Testis (tissue), 5 donors: ENCODE measurements at places on chromosomes 11 and 22.

DNA sequence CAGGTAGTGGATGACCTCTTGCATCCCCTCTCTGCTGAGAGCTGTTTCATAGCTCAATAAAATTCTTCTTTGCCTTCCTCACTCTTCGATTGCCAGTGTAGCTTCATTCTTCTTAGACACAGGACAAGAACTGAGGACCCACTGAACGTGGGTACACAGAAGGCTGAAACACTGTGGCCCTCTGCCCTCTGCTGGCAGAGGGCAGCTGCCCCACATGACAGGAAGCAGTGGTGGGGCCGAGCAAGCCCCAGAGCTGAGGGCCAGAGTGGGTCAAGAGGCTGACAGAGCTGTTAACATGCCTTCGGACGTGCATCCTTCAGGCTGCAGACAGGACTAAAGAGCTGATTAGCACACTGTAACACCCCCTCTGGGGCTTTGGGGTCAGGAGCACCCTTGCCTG lies 15.6 kb downstream of the SMC1B start:
- DNase-seq, result no peak

DNA sequence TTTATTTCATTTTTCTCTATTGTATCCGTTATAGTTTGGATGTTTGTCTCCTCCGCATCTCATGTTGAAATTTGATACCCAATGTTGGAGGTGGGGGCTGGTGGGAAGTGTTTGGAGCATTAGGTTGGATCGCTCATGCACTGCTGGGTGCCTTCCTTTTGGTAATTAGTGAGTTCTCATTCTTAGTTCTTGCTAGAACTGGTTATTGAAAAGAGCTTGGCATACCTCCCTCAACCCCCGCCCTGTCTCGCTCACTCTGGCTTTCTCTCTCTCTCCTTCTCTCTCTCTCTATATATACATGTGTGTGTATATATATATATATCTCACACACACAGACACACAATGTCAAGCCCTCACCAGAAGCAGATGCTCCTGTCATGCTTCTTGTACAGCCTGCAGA lies 978.7 kb downstream of the DLG2 start:
- no peak for DNase-seq

GRCh38 chr11:44708009-44708408 lies 18.8 kb upstream of the TSPAN18 start:
- peak; percentile 59 for DNase-seq

DNA sequence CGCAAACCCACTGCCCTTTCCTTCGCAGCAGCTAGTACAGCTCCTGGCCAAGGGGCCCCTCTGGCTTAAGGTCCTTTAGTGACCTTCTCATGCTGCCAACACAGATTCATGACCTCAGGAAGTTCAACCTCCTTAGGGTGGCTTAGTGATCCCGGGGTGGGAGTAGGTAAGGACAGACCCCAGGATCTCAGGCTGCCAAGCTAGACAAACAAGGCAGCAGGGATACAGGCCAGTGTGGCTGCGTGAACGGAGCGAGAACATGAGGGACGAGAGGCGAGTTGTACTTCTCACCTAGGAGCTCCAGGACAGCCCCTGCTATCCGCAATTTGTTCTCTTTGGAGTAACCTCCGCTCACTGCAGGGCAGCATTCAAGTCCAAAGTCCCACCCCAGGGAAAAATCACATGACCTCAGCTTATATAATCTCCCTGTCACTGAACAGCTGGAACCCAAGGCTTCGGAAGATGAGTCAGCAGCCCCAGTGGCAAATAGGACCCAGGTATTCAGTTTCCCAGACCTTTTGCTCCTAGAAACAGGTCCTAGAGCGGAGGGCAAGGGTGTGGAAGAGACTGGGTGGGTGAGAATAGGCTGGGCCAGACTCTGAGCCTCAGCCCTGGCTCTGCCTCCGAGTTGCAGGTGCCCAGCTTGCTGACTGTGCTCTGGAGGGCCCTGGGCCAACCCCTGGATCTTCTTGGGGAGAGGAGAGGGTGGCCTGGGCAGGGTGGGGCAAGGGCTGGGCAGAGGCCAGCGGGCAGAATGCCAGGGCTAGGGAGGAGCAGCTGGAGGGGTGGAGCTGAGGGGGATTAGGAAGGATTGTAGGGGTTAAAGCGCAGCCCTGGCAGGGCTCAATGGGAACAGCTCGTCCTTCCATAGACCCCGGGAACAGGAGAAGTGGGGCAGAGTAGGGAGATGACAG lies 13.1 kb downstream of the USP2 start:
- DNase-seq, result no peak

GRCh38 chr11:107956543-107956942 lies 28.3 kb downstream of the RAB39A start:
- no peak for DNase-seq

DNA sequence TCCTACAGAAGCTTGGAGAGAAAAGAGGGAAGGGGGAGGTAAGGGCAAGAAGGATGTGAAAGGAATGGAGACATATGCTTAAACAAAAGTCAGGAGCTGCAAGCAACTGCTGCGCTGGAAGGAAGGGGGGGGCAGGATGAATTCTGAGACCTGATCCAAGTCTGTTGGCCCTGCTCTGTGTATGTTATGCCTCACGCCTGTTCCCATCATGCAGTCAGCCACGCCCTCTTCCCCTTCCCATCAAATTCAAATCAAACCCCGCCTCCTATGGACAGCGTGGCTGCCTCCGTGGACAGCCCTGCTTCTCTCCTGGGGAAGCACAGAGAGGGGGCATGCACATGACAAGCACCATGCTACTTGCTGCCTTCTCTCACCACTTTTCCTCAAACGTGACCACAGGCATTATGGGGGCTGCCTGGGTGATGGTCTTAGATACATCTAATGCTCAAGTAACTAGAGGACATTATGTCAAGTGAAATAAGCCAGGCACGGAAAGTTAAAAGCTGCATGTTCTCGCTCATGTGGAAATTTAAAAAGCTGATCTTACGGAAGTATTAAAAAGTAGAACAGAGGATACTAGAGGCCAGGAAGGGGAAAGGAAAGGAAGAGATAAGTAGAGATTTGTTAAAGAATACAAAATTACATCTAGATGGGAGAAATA lies 45.8 kb upstream of the CYP2D6 start:
- DNase-seq, result no peak

DNA sequence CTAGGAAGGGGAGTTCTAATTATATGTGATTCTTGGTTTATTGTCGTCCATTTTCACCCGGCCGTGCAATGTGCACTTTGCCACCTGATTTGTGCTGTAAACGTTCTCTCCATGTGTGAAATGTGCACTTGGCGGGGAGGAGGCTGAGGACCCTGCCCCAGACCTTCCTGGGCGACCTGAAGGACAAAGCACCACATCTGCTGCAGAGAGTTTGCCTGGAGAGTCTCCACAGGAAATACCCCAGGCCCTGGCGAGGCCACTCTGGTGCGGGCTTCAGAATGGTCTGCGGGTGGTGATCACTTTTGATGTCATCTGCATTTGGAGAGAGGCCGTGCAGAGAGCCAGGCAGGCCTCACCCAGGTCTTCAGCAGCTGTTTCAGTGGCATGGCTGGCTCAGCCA lies 224.7 kb downstream of the BRD1 start:
- no peak for DNase-seq

GRCh38 chr11:73193251-73194033 lies 24.6 kb upstream of the P2RY2 start:
- DNase-seq, result no peak

DNA sequence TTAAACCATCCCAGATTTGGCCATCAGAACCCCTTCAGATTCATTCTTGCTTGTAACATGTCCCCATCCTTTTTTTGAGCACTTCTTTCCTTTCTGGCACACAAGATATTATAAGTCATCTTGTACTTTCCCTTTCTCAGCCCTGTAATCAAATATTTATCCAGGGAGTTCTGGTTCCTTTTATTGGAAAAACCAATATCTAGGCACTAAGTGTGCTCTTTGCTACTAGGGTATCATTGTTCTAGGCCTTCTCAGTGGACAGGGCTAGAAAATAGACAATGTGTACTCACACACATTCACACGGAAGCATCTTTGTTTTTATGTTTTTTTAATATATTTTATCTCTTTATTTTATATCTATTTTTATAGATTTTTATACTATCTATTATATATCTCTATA lies 47.3 kb downstream of the ARL14EP start:
- DNase-seq, result no peak

DNA sequence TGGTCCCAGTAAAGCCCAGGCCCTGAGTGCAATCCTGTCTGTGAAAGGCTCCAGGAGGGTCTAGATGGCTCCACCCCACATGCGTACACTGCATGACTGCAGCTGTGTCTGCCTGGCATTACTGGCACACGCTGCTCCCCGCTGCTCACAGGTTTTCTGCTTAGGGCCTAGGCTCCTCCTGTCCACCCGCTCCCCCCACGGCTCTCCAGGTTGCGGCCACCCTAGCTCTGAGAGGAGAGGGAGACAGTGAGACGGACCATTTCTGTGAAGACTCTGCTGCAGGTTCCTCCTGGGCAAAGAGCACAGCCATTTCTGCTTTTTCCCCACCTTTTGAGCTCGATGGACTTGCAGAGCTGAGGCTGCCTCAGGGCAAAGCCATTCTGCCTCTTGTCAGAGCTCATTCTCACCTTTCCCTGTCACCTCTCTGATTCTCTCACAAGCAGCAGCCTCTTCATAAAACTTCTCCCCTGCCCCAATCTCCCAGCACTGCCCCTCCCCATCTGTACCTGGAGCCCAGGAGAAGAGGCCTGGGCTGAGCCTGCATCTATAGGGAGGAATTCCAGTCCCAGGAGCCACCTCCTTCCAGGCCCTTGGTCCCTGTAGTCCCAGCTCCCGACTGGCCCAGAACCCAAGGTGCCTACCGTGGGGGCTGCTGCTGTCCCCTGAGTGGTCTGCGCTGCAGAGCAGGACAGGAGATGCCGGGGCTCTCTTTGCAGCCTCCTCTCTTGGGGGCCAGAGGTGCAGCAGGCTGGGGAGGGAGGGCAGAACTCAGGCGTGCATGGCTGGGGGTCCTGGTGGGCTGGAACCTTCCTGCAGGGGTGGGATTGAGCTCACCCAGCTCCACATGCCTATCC lies 433.7 kb upstream of the B3GAT1 start:
- no peak for DNase-seq

- peak; percentile 39 for DNase-seq
These were observed 74.0 kb upstream of the TCF20 start for GRCh38 chr22:42344361-42344905.

DNA sequence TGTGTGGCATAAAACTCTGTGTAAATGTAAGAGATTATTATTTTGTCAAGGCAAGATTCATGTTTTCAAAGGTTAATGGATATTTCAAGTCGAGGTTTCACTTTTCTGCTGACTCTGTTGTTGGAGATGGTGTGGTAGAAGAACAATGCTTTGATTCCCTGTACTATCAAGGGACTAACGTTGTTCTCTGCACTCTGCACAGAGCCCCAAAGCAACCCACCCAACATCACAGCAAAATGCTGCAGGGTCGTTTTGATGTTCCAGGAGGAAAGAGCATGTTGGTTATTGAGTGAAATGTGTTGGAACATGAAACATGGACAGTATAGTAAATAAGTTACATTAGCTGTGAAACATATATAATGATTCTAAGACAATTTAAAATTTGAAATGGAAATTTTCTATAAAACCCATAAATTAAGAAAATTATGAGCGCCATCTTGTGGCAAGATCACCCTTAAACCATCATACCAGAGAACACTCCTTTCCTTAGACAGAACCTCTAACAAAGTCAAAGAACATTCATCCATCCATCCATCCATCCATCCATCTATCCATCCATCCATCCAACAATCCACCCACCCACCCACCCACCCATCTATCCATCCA lies 164.4 kb upstream of the ZBED5 start:
- no peak for DNase-seq

- DNase-seq, result no peak
These were observed 11.4 kb upstream of the ADSL start for GRCh38 chr22:40334899-40335298.

DNA sequence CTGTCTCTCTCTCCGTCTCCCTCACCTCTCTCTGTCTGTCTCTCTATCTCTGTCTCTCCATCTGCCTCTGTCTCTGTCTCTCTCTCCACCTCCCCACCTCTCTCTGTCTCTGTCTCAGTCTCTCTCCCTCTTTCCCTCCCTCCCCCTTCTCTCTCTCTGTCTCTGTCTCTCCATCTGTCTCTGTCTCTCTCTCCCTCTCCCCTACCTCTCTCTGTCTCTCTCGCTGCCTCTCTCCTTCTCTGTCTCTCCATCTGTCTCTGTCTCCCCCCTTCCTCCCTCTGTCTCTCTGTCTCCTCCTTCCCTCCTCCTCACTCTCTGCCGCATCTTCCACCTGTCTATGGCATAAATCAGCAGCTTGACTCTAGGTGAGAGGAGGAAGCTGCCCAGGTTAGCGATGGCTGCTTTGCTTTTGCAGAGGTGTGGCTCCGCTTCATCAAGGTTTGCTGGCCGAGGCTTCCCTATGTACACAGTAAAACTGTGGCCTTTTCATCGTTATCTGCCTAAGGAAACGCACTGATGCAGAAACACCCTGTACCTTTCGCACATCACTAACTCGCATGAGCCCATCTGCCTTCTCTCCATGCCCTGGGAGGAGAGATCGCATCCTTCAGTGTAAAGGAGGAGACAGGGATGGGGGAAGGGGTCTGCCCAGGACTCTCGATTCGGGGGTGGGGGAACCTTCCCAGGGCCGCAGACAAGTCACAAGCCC lies 44.5 kb downstream of the ANO1 start:
- DNase-seq, result no peak

- no peak for DNase-seq
These were observed 5.1 kb downstream of the DGCR2 start for GRCh38 chr22:19117111-19117512.

- peak; percentile 26 for DNase-seq
These were observed 13.4 kb downstream of the NEAT1 start for GRCh38 chr11:65435981-65436411.

DNA sequence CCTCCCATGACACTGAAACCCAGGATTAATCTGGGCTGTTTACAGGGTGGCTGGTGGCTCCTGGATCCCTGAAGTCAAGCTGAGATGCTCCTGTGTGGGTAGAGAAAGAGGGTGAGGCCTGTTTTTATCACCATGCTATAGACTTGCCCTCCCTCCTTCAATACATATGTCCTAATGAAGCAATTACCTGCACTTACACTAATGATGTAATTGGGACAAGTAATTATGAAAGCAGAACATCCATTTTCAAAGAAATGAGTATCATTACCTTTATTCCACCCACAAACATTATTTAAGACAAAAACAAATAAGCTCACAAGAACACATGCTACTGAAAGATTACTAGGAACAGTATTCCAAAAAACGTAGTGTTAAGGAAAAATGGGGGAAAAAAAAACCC lies 64.3 kb upstream of the CHRM4 start:
- DNase-seq, result no peak

- no peak for DNase-seq
These were observed 44.0 kb downstream of the MRTFA start for GRCh38 chr22:40592352-40593113.

DNA sequence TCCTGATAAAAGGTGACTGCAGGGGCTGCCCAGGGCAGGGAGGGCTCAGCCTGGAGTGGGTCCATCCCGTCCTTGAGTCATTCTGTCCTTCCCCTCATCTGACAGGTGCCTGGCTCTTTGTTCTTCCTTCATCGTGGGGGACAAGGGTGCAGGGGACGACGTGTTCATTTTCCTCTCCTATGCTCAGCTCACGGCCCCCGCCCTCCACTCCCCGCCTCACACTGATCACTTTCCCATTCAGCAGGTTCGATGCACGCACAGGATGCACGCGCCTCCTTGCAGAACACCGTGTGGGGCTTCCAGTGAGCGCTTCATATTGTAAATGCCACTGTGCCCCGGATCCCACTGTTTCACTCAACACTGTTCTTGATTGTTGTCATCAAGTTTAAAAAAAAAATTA lies 32.7 kb upstream of the SHANK2 start:
- no peak for DNase-seq
